NCI-H1694 (cell line): ENCODE measurements at places on chromosomes 11 and 22.

GRCh38 chr11:88779577-88779976, 286.2 kb downstream of the GRM5 start:
- no peak for DNase-seq

GRCh38 chr11:130071211-130071712, 1.6 kb downstream of the APLP2 start:
- DNase-seq = no peak

DNA sequence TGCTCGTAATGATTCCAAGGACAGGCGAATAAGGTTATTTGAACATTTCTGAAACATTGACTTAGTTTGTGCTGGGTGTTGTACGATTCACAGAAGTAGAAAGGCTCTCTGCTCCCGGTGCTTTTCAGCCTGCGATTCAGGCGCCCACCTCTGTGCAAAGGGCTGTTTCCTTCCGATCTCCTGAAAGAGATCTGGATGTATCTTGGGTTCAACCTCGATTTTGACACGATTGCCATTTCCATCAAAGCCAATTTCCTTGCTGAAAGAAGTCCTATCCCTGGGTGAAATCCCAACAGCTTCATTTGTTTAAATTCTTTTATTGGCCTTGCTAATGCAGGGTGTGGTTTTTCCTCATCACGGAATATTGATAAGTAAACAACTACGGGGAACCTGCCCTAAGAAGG, 1.1 kb upstream of the ZC3H12C start:
- no peak for DNase-seq

DNA sequence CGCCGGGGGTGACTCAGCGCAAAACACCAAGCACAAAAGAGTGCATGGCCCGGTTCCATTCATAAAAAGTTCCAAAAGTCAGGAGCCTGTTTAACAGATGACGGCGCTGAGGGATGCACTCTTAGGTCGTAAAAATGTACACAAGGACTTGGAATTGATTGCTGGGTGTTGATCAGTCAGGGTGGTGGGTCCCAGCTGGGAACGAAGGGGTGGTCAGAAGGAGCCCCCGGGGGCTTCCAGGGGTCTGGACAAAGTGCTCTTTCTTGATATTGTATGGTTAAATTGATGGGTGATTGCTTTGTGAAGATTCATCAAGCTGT, 20.7 kb downstream of the IFITM10 start:
- no peak for DNase-seq

DNA sequence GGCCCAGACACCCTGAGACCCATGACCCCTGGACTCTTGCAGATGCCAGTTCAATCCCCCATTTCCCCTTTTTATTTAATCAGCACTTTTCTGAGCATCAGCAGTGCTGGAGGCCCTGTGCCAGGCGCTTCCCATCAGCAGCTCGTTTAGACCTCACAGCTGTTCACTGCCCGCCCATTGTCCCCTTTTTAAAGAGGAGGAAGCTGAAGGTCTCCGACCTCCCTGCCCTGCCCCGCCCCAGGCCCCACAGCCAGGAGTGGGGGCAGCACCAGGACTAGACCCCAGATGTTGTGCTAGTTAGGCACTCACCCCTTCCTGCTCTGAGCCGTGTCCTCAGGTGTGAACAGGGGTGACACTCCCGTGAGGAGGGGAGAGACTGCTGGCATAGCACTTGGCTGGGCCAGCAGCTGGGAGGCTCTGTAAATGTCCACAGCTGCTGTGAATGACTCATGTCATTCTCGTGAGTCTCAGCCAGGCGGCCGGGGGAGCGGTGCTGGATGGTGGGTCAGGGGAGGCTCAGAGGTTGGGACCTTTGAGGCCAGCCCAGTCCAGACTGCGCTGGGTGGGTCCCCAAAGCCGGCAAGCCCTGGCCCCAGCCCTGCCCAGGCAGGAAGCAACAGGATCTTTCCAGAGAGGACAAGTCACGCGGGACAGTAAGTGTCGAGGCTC, 19.9 kb downstream of the EMID1 start:
- no peak for DNase-seq

GRCh38 chr11:119999220-119999619, 138.7 kb downstream of the TRIM29 start:
- DNase-seq = no peak

- DNase-seq = no peak
These were observed 382 bp downstream of the C11orf54 start for GRCh38 chr11:93741882-93742226.

GRCh38 chr11:3222003-3222855, 3.6 kb upstream of the MRGPRG start:
- DNase-seq = no peak

DNA sequence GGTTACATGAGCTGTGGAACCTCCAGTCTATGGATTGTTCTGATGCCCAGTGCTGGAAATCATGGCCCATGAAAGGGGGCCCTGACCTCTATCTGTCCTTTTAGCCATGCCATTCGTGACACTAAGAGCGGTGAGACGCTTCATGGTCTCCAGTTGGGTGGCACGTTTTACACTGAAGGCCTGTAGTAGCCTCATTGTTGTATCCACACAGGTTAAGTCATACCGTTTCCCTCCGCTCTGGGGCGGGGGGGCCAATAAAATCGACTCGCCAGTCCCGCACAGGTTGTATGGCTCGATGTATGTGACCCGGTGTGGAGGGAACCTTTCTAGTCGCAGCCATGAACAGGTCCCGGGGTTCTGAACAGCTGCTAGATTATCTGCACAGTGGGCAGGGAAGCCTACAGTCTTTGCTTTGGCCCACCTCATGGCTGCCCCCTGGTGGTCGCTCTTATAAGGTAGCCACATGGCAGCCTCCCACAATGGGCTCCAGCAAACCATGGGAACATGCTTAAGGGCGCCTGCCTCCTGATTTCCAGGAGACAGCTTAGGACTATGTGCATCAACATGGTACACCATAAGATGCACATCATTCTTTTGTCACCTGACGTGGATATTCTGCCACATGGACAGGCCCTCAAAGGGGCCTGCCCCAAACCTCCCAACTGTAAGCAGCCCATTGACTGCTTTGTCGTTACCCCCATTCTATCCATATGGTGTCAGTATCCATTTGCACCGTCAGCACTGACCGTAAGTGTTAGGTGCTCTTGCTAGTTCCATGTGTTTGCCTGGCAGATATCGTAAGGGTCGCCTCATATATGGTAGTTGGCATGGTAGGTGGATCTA, 19.7 kb upstream of the APOL3 start:
- DNase-seq = peak; percentile 45

- no peak for DNase-seq
These were observed 100.8 kb upstream of the TTC12 start for GRCh38 chr11:113213549-113213948.

DNA sequence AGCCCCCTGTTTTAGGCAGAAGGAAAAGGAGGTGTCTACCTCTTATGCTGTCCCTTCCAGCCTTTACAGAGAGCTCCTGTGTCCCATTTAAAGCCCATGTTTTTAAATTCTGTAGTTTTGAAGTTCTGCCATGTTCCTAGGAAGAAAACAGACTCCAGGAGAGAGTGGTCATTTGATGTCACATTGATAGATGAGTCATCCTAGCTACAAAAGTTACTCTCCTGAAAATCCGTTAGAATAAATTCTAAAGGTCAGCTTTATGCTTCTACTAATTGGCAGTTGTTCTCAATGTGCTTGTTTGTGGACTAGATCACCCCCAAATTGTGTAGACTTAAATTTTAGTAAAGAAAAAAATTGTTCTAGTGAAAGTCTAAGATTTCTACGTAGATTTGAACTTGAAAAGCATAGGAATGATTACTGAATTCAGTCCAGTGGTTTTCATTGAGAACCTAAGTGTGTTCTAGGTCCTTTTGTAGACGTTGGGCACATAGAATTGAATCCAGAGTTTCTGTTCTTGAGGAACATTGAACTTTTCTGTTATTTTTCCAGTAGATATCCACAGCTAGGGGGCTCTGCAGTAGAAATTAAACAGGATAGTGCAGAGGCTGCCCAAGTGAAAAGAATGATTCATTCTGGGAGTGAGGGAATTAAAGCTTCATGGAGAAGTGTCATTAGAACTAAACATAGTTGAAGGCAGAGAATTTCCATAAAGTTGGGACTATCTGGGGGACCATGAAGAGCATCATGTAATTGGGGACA, 140.6 kb upstream of the RASSF10 start:
- no peak for DNase-seq

DNA sequence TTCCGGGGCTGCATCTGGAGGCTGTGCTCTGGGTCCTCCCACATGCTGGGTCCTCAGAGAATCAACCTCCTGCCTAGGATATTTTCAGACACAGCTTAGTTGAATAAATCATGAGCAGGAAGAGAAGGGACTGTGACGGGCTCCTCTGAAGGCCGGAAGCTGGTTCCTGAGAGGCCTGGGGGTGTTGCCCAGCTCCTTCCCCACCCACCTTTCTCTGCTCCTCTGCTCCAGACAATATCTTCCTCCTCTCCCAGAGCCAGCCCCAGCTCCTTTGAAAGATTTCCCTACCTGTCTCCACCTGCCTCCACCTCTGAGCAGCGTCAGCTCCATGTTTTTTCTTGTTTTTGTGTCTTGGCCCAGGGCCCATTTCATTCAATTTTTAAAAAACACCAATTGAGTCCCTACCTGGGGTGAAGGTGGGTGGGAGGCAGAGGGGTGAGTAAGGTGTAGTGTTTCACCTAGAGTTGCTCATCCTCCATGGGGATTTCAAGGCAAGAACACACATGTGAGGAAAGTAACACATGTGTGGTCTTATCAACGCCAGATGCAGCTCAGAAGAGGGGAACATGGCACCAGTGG, 24.8 kb upstream of the THY1 start:
- no peak for DNase-seq
